ENCODE measurements at places on chromosomes 7 and 10.
A peak's percentile ranks its signal among the peaks of the same experiment; 100 is the strongest.

- no peak for DNase-seq
These were observed 359.5 kb upstream of the MGMT start for GRCh38 chr10:129107525-129107924.

- no peak for DNase-seq
These were observed 66.5 kb downstream of the SHH start for GRCh38 chr7:155745737-155746136.

GRCh38 chr7:72429316-72429715 is 17.2 kb upstream of the CALN1 start:
- DNase-seq = no peak

DNA sequence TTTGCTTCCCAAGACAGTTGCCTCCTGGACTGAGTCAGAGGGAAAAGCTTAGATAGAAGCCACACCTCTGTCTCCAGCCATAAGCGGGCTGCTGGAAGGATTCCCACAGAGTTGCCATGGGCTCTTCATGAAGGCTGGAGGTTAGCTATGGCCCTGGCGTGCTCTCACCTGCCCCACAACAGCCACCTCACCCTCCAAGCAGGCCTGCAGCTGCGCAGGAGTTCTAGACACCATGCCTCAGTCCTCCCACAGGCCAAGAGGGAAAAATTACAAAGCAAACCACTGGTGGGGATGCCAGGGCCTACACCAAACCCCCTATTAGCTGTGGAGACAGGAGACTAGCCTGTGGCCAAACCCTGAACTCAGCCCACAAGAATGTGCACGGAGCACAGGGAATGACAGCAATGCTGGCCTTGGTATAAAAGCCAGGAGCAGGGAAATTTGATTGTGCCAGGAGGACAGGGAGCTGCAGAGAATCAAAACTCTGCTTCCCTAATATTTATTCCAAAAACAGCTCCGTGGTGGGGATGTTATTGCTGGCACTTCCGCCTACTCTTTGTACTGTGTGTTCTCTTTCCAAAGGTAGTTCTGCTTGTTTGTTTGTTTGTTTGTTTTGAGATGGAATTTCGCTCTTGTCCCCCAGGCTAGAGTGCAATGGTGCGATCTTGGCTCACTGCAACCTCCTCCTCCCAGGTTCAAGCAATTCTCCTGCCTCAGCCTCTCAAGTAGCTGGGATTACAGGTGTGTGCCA is 60.3 kb upstream of the STK17A start:
- DNase-seq = no peak

DNA sequence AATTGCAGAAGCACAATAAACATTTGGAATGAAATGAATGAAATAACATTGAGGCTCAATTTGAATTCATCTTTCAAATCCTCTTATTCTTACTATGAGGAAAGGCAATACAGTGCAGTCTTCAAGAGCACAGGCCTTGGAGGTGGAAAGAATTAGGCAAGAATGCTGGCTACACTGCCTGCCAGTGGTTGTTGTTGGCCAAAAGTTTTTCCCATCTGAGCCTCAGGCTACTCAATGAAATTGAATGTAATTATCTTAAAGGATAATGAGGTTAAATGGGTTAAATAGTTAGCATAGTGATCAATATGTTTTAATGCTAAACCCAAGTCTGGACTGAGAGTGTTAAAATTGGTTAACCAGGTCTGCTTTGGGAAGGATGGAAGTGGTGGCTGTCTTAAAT is 140.9 kb downstream of the MBL2 start:
- DNase-seq = no peak

- no peak for DNase-seq
These were observed 3.1 kb downstream of the SLK start for GRCh38 chr10:103969857-103970627.

- DNase-seq = no peak
These were observed 132.3 kb downstream of the MTPAP start for GRCh38 chr10:30216821-30217220.

DNA sequence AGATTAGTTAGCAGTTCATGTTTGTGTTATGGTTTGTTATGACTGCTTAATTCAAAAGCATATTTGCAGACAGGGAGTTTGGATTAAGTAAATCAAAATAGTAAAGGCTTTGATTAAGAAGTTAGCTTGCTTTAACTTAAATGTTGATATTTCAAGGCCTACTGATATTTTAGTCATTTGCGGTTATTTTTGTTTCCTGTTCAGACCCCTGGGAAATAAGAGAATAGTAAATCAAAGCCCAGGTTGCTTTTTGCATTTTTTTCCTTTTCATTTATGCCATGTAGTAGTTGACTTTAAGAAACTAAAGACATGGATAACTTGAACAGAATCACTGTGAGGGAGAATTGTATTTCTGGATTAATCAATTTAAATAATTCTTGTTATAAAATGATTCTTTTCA is 77.3 kb downstream of the HDAC9 start:
- DNase-seq = no peak

DNA sequence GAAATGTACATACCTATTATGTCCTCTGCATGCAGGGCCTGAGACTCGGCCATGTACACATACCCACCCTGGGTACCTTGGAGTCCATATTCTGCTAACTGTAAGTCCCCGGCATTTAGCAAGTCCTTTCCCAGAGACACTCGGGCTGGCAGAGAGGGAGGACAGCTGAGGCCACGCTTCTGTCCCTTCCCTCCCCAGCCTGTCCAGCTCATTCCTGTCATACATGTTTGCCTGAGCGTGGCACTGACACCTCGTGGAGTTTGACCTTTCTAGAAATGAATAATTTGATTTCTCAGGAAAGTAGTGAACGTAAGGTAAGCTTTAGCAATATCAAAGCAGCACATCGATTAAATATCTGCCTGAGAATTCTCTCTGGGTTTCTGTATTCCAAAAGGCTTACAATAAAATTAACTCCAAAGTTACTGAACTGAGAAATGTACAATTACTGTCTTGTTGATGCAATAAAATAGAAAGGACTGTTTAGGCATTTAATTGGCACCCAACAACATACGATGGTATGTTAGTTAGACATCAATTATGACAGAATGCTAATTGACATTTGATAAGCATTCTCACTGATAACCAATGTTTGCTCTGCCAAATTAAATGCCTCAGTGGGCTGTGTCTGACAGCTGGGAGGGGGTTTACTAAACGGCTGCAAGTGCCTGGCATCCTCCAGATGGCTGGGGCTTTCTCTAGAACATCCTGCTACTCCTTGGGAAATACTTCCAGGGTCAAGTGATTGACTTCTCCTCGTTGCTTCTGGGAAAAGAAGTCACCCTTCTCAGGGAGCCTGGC is 221.2 kb downstream of the CCSER2 start:
- no peak for DNase-seq

GRCh38 chr10:26773633-26774032 is 76.1 kb downstream of the PDSS1 start:
- no peak for DNase-seq

- peak; percentile 48 for DNase-seq
These were observed 5.2 kb downstream of the CCNY start for GRCh38 chr10:35341521-35341920.

DNA sequence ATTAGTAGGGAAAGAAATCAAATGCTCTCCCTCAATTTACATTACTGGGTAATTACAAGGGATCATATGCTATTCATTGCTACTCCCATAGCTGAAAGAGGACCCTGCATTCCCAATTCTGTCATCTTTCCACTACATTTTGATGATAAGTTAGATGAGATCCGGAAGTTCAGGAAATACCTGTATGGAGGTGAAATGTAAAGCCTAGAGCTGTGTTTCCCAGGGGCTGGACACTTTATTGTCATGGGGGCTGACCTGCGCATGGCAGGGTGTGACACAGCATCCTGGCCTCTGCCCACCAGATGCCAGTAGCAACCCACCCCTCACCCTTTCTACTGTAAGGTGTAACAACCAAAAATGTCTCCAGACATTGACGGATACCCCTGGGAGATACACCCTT is 56.6 kb downstream of the HECW1 start:
- DNase-seq = no peak

GRCh38 chr10:78981257-78981969 is 87.4 kb upstream of the ZMIZ1 start:
- peak; percentile 18 for DNase-seq

DNA sequence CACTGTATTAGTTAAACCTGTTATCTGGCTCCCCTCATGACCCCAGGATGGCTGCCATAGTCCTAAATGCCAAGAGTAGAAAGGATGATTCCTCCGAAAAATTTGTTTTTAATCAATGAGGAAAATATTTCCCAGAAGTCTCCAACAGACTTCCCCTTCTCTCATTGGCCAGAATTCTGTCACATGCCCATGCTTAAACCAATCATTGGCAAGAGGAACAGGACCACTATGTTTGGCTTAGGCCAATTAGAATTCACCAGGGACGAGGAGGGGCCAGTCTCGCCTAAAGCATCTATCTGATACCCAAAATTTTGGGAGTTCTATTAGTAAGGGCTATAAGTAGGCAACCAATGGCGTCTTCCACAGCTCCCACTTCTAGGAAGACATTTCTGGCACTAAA is 71.2 kb upstream of the IL6 start:
- DNase-seq = no peak

GRCh38 chr7:17741426-17741825 is 198.9 kb downstream of the SNX13 start:
- no peak for DNase-seq

DNA sequence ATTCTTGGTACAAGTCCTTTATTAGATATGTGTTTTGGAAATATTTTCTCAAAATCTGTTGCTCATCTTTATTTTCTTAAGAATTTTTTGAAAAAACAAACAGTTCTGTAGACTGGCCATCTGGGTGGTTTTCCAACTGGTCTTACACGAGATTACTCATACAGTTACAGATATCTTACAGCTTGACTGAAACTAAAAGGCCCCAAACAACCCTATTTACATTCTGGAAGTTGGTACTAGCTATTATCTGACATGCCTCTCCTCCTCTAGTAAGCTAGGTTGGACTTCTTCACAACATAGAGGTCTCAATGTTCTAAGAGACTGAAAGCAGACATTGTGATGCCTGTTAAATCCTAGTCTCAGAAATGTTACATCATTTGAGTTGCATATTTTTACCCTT is 52.0 kb downstream of the ZNF22 start:
- DNase-seq = no peak

- no peak for DNase-seq
These were observed 573 bp upstream of the PON2 start for GRCh38 chr7:95435422-95435780.

DNA sequence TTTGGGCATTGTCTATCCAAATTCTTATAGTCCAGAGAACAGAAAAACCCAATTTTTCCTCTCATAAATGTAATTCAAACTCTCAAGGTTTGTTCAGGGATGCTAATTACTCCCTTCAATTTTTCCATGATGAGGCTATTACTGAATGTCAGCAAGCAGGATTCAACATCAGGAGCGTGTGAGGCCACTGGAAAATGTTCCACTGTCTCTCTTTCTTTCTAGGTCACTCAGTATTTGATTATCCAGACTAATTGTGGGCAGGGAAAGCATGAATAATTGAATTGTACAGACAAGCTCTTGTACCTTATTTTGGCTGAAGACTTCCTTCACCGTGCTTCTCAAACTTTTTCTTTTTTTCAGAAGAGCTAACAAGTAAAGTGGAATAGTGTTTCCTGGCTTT is 30.7 kb downstream of the THNSL1 start:
- DNase-seq = no peak

- no peak for DNase-seq
These were observed 66.8 kb downstream of the UPF2 start for GRCh38 chr10:11975795-11976194.

GRCh38 chr7:121774563-121774962 is 98.4 kb upstream of the PTPRZ1 start:
- no peak for DNase-seq

DNA sequence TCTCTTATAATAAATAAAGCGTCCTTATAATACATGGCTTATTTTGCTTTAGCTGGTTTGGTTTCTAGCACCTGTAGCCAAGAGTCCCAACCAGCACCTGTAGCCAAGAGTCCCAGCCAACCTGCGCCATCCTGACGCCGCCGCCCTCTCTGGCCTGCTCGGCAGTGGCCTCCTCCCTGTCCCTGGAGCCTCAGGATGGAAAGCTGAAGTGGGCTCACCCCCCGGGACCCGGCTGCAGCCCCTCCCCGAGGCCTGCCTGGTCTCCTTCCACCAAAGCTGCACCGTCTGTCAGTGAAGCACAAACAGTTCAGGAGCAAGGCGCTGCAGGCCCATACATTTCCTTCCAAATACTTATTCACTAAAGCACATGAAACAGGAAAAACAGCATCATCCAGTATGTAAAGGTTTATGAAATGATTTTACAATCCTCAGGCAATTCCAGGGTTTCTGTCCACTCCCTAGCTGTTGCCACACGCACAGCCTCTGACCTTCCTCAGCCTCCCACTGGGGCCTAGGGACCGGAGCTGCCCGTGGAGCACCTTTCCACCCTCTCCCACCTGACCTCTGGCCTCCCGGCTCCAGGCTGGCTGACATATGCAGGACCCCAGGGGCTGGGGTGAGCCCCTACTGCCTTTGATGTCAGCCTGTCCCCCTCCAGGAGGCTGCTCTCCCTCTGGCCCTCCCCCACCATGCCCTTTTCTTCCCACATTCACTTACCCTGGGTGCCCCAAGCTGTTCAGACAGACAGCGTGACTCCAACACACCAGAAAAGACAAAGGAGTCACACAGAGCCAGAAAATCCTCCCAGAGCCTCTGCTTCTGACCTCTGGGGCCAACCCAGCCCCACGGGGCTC is 149.6 kb upstream of the PPP2R2D start:
- DNase-seq = no peak

- no peak for DNase-seq
These were observed 99.1 kb upstream of the JCAD start for GRCh38 chr10:30158325-30158960.

DNA sequence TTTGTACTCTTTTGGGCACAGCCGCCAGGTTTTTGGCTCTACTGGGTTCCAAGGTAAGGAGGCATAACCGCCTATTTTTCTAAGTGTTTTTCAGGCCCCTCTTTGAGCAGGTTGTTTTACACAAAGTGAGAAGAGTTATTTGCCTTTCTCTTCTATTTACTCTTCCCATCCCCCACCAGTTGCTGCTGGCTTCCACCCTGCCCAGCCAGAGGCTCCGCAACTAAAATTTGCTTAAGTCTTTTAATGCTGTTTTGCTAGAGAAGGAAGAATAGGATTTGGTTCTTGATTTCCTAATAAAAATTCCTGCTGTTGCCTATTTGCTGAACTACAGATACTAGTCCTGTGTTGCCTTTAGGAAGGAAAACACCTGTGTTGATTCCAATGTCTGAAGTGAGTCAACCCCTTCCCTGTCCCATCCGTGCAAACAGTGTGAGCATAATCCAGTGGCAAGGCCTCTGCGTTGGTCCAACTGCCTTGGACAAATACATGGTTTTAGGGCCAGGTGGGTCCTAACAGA is 1.9 kb downstream of the PLA2G12B start:
- DNase-seq = no peak

- no peak for DNase-seq
These were observed 73.3 kb upstream of the AGK start for GRCh38 chr7:141477865-141478264.

DNA sequence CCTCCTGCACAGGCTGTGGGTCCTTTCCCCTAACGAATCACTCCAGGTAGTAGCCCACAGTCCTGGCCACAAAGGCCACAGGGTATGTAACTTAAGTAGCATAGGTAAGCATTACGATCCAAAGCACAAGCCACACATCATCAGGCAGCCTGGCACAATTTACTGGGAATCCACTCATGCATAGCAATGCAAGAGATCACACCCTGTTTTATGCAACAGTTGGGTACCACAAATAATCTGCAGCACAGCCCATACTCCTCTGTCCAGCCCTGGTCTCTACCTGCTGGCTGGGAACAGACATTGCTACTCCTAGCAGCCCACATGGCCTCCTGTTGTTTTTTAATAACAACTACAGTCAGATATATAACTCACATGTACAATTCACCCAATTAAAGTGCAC is 34.3 kb downstream of the SRPK2 start:
- DNase-seq = no peak

GRCh38 chr7:522071-522950 is 2.7 kb upstream of the PDGFA start:
- DNase-seq = peak; percentile 38

GRCh38 chr10:30784897-30785605 is 155.5 kb upstream of the LYZL2 start:
- DNase-seq = peak; percentile 28

Data from CD4-positive, alpha-beta T cell treated with Interleukin-17A for 1 hour (primary cell).